Suppressor macrophage treated with lipopolysaccharide for 1 hour (primary cell): ENCODE measurements at places on chromosomes 11 and 22.
A peak's percentile ranks its signal among the peaks of the same experiment; 100 is the strongest.

DNA sequence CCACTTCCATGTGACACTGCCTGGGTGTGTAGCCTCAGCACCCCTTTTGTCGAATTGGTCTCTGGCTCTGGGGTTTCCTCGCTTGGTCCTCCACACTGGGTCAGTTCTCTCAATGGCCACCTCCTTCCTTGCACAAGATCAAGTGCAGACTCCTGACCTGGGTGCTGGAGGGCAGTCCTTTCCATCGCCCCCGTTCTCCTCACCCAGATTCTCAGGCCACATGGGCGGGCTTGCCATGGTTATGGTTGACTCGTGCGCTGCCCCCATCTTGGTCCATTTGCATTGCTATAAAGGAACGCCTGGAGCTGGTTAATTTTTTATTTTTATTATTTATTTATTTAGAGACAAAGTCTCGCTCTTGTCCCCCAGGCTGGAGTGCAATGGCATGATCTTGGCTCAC is 5.5 kb upstream of the PARVB start:
- no peak for DNase-seq

DNA sequence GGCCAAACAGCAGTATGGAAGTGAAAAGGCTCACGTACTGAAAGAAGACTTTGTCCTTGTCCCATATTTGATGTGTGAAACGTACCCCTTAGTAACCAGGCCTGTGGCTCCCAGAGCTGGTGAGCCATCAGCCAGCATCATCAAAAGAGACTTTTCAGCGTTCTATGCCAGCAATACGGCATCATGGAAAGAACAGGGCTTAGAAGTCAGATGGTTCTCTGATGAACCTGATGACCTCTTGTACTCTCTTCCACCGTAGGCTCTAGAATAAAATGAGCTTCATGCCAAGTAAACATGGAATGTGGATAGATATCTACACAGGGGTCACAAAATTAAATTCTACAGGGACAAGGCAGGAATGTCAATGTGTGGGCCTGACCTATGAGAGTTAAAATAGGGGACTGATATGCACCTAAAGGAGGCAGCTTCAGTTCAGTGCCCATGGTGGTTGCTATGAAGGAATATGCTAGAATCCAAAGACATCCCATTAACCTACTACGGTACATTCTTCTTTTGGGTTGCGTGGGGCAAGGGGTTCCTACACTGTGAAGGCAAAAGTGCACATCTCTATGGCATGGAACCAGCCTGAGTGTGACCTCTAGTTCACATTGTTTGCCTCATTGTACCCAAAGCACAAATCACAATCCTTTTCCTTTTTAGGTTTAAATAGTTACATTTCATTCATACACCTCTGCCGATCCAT is 130.6 kb downstream of the ETS1 start:
- DNase-seq: no peak

DNA sequence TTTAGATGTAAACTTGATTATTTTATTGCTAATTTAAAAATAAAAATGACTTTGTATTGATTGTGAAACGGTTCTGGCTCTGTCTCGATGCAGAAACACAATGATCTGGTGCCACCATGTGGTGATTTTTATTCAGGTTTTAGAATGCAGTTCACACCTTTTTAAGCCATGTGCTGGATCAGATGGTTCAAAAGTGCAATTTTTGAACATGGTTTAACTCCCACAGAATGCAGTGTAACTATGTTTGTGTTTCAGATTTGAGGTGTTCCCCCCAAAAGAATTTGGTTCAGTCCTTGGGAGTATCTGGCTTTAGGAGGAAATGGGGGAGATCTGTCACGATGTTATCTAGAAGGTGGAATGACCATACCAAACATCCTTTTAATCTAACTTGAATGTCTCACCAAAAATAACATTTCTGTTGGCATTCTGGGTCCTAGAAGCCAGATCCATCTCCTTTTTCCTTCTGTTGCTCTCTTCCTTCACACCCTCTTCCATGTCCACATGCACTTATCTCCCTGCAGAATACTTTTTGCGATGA is 7.9 kb downstream of the MRPL16 start:
- peak; percentile 78 for DNase-seq

GRCh38 chr11:133787379-133788141 is 57.8 kb downstream of the SPATA19 start:
- DNase-seq: no peak

- no peak for DNase-seq
Measured at GRCh38 chr22:19410941-19411689, 20.4 kb downstream of the HIRA start.

- no peak for DNase-seq
Measured at GRCh38 chr22:29125443-29125778, 52.6 kb downstream of the KREMEN1 start.
